Right kidney (tissue), 9 donors: ENCODE measurements at places on chromosomes 12 and 14.

GRCh38 chr14:26773906-26774593 is 176.2 kb upstream of the NOVA1 start:
- DNase-seq: no peak

- no peak for DNase-seq
Observed at GRCh38 chr14:74713395-74713735, 421 bp downstream of the FCF1 start.

DNA sequence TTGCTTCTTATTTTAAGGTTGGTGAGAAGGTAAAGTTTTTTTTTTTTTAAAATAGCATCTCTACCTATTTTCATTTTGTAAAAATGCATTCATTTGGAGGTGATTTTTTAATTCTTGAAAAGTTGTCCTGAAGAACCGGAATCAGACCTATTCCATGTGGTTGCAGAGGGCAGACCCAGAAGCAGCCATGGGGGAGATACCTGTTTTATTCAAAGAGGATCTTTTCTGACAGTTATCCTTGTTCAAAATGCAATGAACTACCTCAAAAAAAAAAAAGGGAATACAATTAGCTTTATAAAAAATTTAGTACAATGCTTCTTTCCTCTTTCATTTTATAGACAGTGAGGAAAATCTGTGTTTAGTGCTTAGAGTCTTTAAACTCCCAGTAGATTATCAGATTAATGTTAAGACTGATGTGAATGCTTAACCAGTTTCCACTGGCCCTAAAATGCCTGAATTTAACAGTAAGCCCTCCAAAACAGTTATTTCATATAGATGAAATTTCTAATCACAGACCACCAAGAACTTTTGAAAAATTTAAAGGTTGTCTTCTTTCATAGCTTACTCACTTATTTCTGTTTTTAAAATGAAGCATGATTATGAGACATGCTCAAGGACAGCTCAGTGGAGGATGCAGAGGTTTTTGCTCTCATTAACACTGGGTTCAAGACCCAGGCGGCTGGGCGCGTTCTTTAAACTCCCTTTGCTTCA is 8.6 kb upstream of the NEMF start:
- no peak for DNase-seq

DNA sequence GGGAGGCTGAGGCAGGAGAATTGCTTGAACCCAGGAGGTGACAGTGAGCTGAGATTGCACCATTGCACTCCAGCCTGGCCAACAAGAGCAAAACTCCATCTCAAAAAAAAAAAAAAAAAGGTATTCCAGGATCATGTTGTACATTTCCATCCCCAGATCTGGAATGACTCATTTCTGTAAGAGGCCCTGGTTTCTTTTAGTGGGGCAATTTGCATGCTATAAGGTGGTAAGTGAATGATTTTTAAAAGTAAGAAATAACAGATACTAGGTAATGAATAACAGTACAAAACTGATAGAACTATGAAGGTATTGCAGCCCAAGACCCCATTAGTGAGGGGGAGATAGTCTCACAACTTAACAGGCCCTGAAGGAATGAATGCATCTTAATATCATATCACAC is 17.7 kb upstream of the ADCK1 start:
- no peak for DNase-seq

DNA sequence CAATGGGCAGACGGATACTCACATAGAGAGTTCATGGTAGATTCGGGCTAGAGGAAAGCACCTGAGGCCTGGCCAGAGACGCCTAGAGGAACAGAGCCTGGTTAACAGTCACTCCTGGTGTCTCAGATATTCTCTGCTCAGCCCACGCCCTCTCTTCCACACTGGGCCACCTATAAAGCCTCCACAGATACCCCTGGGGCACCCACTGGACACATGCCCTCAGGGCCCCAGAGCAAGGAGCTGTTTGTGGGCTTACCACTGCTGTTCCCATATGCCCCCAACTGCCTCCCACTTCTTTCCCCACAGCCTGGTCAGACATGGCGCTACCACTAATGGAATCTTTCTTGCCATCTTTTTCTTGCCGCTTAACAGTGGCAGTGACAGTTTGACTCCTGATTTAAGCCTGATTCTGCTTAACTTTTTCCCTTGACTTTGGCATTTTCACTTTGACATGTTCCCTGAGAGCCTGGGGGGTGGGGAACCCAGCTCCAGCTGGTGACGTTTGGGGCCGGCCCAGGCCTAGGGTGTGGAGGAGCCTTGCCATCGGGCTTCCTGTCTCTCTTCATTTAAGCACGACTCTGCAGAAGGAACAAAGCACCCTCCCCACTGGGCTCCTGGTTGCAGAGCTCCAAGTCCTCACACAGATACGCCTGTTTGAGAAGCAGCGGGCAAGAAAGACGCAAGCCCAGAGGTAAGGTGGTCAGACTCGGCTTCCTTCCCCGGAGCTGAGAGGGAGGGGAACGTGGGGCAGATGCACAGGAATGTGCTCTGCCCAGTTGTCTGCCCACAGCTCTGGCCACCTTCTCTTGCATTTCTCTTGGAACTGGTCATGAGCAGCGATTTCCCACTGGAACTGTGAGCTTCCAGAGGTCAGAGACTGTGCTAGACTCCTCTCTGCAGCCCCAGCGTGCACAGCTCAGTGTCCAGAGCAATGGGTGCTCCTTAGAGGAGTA is at the start of gene CD4:
Gene CD4 (plus strand): TSS at position 557 of the 953 bp plus-strand sequence. CDS start 10,611 bp downstream, outside the sequence.
- no peak for DNase-seq

GRCh38 chr14:95462491-95462890 is 54.0 kb downstream of the SYNE3 start:
- DNase-seq: no peak

GRCh38 chr12:11765817-11766794 is 116.6 kb downstream of the ETV6 start:
- peak; percentile 71 for DNase-seq

DNA sequence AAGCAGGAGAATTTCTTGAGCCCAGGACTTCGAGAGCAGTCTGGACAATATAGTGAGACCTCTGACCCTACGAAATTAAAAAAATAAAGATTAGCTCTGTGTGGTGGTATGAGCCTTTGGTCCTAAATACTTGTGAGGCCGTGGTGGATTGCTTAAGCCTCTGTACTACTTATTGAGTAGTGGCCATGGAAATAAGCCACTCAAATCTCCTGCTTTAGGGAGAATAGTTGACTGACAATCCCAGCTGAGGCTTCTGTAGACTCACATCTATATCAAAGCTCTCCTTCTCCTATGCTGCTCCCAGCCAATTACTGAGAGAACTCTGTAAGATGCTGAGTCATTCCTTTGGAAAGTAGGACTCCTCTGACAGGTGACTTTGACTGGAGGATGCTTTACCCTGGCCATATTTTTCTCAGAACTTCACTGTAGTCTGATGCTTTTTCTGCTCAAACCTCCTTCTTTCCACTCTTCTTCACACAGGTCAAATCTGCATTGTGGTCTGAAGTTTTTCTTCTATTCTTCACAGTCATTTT is 420.2 kb downstream of the SLC6A15 start:
- DNase-seq: no peak

GRCh38 chr12:129937426-129937825 is 33.6 kb upstream of the TMEM132D start:
- DNase-seq: no peak

DNA sequence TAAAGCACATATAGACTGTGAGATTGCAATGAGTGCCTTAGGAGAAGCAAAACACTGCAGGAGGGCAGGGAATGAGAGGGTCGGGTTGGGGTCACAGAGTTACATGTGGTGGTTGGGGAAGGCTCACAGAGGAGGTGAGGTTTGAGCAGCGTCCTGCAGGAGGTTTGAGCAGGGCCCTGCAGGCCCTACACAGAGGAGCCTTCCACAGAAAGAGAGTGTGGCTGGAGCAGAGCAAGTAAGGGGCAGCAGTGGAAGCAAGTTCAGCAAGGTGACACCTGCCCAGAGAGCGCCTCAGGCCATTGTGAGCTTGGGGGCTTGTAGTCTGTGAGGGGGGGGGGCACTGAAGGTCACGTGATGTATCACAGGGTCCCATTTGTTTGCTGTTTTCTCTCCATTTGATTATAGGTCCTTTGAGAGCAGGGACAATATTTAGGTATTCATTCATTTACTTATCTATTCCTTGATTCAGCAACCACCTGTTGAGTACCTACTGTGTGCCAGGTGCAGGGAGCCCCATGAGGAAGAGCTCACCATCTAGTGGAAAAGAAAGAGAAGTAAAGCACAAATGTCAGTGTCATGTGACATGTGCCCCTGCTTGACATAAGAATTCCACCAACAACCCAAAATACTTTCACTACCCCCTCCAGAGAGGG is 56.6 kb downstream of the GALNT16 start:
- DNase-seq: no peak

GRCh38 chr12:2431810-2432209 is 363.0 kb upstream of the FKBP4 start:
- DNase-seq: no peak

- peak; percentile 55 for DNase-seq
Observed at GRCh38 chr14:93735206-93735605, 53.1 kb downstream of the PRIMA1 start.

- no peak for DNase-seq
Observed at GRCh38 chr14:56378046-56378445, 201.6 kb upstream of the TMEM260 start.

DNA sequence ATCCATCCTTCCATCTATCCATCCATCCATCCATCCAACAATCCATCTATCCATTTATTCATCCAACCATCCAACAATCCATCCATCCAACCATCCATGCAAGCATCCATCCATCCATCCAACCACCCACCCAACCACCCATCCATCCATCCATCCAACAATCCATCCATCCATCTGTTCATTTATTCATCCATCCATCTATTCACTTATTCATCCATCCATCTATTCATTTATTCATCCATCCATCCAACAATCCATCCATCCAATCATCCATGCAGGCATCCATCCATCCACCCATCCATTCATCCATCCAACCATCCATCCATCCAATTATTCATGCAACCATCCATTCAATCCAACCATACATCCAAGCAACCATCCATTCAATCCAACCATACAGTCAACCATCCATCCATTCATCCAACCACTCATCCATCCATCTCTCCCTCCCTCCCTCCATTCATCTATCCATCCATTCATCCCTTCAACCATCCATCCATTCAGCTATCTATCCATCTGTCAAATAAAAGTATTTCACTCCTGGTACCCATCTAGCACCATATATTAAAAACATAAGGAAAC is 86.1 kb downstream of the KSR2 start:
- no peak for DNase-seq

DNA sequence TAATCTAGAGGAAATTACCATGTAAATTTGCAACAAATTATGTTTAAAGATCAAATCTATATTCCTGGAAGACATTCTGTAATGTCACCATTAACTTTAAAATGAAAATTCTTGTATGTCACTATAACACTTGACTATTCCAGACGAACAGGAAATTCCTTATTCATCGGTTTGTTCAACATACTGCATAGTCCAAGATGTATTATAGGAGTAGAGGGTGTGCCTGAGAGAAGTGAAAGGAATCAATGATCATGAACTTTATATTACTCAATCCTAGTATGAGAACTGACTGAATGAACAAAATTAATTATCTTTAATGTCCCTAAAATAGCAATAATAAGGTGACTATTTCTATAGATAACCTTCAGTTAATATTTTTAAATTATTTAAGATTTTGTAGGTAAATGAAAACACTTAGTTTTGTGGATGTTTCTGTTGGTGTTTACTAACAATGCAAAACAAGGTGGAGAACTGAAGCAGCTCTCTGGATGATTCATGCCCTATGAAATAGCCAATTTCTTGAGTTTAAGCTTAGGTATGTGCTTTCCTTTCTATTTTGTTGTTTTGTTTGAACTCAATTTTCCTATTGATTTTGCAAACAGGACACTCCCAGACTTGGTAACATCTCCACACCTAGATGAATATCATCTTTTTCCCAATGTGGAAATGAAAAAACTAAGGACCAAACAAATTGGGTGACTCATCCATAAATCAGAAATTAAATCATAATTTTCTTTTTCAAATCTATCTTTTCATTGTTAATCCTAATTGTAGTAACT is 18.2 kb upstream of the ITPR2 start:
- no peak for DNase-seq

- DNase-seq: no peak
Observed at GRCh38 chr12:127306604-127307215, 960.3 kb upstream of the TMEM132C start.

DNA sequence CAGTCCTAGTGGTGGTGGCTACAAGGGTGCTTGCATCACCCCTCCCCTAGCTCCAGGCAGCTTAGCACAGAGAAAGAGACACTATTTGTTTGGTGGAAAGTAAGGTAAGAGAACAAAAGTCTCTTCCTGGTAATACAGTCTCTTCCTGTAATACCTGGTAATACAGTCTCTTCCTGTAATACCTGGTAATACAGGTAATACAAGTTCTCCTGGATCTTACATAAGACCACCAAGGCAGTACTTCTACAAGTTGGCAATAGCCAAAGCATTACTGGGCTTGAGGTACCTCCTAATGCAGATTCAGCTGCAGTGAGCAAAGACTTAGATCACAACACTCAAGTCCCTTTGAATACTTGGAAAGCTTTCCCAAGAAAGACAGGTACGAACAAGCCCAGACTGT is 77.0 kb downstream of the CATSPERB start:
- no peak for DNase-seq

DNA sequence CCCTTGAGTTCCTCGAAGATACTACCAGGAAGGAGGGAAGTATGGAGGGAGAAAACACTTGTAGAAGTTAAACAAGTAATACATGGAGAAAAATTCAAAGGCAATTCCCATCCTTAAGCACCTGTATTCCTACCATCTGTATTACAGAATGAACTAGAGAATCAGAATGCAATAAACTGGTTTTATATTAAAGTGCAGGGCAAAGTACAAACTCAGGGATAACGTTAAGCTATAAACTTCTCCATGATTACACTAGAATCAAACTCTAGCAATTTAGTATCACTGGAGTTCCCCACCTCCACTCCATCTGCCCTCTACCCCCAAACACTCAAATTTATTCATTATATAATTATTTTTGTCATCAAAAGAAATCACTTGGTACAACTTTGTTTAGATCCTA is 13.1 kb downstream of the PAWR start:
- no peak for DNase-seq

DNA sequence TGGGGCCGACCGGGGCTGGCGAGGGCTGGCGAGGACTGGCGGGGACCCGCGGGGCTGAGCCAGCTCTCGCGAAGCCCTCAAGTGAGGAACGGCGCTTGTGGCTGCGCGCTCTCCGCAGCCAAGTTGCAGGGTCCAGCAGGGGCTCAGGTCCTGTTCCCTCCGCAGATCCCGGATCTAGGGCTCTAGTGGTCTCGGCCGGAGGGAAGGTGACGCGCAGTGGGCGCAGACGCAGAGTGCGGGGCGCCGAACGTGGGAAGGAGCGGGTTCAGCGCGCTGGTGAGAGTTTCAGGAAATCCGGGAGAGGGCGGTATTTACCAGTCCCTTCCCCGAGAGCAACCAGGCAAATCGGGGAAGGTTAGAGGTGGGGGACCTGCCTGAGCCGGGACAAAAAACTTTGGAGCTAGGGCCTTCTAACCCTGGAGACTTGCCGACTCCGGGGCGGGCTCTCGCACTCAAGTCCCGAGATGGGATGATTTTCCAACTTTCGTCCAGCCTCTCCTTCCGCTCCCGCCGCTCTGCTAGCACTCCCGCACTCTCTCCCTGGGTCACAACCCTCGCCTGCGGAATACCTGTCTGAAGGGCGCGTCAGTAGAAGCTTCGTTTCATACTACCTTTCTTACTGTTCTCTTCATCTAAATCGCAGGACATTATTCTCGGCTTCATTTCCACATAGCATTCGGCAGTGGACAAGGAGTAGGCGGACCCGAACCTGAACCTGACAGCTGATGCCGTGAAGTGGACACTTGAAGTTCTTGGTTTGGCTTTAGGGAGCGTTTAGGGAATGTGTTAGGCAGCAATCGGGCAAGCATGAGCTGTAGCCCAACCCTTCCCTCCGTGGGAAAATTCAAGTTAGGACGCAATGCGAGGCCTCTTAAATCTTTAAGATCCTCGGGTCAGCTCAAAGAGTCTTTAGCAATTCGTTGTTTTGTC is 13.6 kb upstream of the PAX9 start:
- DNase-seq: peak; percentile 81

- DNase-seq: no peak
Observed at GRCh38 chr12:93884794-93885460, 207.8 kb downstream of the CRADD start.
